ENCODE measurements at places on chromosomes 4 and X.

DNA sequence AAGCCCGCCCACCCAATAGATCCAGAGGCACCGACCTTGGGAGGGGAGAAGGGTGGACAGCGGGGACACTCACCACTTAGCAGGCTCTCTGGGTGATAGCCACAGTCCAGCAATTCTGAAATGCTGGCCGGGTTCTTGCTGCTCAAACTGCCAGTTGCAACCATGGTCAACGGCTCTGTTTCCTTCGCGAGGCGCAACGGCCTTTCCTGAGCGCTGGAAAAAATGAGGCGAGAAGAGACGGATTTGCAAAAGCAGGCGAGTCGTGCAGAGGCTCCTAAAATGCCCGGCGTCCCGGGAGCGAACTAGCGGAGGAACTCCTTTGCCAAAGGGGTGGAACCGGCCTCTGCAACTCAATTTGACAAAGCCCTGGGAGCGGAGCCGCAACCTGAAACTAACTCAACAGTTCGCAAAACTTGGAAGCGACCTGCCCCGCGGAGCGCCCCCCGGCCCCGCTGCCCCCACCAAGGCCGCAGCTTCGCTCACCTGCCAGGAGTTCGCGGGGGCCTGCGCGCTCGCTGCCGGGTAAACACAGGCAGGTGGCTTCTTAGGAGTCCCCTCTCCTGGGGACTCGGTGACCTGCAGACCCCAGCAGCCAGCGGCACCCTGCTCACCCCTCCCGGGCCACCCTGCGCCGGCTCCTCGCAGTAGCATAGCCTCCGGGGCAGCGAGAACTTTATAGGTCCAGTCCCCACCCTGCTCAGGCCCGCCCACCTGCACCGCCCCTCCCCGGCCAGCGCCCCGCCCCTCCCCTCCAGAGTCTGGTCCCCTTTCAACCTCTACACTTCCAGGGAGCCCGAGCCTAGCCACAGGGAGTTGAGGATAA lies at the start of gene DDIT4L:
DDIT4L (minus strand) TSS at position 649 of the 823 bp plus-strand sequence; CDS start at position 164, 485 bp downstream.
- DNase-seq, result peak; percentile 65

DNA sequence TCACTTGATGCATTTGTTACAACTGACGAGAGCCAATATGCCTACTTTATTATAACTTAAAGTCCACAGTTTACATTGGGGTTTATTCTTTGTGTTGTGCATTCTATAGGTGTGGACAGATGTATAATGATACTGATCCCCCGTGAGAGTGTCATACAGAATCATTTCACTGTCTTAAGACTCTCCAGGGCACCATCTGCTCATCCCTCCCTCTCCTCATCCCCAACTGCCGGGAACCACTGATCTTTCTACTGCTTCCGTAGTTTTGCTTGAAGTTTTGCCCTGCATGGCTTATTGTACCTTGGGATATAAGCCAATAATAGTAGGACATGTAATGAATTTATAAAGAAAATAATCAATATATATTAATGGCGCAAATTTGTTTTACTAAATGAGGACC lies 137.8 kb upstream of the MSX1 start:
- no peak for DNase-seq

- peak; percentile 49 for DNase-seq
Measured at GRCh38 chr4:7197910-7198309, 5.6 kb downstream of the SORCS2 start.

GRCh38 chr4:154004507-154005170 lies 215.8 kb upstream of the SFRP2 start:
- no peak for DNase-seq

GRCh38 chrX:47497271-47497888 lies 14.4 kb upstream of the ZNF41 start:
- DNase-seq, result no peak

DNA sequence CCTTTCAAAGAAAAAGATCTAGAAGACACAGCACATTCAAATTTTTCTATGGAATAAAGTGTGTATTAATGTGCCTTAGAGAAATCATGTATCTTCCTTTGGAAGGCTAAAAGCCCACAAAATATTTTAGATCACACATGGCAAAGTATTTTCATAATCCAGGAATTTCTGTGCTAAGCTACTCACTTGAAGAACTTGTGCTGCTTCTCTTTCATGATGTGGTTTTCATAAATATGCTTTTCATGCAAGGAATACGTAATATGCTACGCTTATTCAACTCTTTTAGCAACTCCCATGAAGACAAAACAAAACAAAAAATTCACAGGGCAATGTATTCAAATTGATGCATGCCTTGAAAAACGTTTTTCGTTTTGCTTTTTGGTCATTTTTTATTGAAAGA lies 125.6 kb downstream of the ARHGAP24 start:
- no peak for DNase-seq

- DNase-seq, result no peak
Measured at GRCh38 chrX:74514384-74514783, 93.1 kb downstream of the SLC16A2 start.

DNA sequence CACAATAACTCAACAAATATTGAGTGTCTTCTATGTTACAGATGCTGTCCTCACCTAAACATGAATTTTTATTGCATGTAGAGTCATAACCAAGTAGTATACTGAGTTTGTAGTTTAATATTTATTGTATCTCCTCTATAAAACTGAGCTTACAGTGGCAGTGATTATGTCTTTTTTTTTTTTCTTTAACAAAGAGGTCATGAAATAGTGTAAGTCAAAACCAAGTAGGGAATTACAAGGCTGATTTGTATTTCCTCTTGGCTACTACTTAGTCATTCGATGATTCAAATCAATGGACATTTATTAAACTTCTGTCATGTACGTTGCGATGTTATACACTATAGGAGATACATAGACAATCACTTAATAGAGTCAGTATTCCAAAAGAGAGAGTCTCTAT lies 48.4 kb downstream of the IL15 start:
- DNase-seq, result no peak

DNA sequence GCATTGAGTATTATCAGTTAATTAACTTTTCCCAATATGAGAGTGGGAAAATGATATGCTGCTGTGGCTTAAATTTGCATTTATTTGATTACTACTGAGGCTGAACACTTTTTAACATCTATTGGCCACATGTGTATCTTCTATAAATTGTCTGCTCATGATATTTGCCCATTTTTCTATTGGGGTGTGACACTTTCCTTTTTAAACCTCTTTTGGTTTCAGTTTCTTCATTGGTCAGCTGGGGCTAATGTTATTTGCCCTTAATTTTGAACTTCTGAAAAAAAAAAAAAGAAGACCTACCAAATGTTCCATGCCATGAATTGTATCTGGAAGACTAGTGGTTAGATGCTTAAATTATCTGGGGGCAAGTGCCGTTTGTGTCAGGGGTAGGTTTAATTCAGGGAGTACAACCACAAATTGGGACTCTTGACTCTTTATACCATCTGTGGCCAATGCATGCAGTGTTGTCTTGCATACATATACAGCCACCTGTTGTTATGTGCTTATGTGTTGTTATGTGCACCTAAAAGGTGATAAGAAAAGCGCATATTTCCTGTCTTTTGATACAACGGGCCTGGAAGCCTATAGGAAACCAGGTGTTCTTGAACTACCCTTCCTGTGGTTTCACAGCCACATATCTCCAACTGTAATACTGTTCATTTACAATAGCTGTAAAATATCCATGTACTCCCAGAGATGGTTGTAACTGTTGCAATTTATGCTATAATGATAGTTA lies 49.0 kb downstream of the SH2D1A start:
- no peak for DNase-seq

GRCh38 chrX:135295238-135295943 lies 13.9 kb upstream of the ETDC start:
- peak; percentile 80 for DNase-seq

Data from retina (tissue), 1 donor.